ENCODE measurements at places on chromosomes 16 and 17.

DNA sequence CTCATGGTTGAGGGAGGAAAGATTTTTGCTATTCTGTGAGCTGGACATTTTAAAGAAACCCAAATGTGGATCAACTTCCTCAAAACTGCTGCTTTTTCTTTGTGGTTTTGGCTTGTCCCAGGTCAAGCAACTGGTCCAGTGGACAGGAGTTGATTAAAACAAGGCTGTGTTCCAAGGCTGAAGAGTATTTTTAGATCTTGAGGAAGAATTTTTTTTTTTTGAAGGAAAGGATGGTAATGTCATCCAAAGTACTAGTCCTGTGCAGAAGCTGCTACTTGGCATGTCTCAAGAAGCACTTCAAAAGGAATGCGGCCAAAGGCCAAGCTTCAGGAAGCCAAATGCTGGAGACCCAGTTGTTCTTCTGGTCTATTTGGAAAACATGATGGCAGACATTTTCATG is 8.0 kb upstream of the MYH2 start:
- DNase-seq, result no peak

- DNase-seq, result no peak
Observed at GRCh38 chr17:1488826-1489270, 3.6 kb downstream of the MYO1C start.

DNA sequence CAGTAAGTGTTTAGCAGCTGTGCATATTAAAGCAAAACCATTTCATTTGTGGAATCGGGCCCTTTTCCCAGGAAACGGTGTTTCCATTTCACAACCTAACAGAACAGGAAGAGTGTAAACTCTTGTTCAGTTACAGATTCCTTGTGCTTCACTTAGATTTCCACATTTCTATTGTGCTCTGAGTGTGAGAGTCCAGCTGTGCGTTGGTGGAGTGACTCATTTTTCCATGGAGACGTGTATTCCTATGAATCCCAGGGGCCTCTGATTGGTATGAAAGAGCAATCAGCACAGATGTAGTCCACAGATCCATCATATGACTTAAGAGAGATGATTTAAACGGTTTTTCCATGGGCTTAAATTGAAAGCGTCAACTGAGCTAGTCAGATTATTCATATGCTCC is 13.3 kb upstream of the CAVIN1 start:
- DNase-seq, result no peak

- DNase-seq, result no peak
Observed at GRCh38 chr17:82031303-82031884, at the start of gene RAC3. Gene RAC3 (plus strand): TSS chr17:82031678. CDS start chr17:82031762, 84 bp downstream.

DNA sequence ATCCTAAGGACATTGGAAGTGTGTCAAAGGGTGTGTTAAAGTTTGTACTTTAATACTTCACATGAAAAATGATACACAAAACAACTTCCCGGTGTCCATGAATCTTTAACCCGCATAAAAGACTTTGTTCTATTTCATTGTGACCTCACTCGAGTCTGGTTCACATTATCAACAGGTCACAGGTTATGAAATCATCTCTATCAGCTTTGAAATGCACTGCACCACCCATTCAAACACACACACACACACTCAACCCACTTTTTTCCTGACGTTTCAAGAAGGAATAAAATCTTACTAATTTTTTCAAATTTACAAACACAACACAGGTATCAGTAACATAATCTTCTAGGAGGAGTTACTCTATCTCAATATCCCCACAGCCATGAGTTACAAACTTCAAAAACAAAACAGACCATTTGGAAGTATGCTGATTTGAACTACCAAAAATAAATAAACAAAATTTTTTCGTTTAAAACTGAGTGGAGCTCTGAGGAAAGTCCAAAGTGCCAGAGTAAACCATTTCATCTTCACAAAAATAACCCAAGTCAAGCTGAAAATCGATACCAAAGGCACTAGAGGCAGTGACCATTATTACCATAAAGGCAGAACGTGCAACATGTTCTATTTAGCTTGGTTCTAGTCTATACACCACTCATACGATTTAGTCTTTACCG is 2.7 kb downstream of the ACOX1 start:
- no peak for DNase-seq

- DNase-seq, result no peak
Observed at GRCh38 chr17:66682283-66682682, 152.6 kb upstream of the CACNG5 start.

DNA sequence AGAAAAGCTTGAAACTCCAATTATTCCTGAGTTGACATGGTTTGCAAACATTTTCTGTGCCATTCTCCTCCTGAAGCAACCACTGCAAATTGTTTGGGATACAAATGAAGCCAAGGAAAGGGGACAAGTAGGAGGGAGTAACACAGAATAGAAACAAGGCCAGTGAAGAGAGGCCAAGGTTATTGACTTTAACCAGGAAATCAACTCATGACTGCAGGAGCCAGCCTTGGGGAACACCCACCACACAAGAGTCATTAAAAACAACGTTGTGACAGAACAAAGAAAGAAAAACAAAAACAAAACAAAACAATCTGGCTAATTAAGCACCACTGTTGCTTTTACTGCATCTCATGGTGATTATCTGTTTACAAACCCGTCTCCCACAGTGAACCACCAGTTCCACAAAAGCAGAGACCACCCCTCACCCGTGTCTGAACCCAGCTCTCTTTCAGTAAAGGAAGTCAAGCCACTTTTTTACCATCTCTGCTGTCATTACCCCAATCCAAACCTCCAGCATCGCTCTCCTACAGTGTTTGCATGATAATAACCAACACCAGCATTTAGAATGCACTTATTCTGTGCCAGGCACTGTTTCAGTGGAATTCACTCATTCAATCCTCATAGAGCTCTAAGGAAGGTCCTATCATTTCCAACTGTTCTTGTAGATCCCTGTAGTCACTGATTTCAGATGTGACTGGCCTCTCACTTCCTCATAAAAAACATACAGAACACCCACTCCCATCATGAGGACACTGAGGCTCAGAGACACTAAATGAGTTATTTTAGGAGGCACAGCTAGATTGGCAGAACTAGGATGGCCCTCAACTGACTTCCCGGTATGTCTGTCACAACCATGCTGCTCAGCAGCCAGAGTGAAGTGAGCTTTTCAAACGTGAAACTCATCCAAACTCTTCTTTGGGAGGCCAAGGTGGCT is 2.0 kb downstream of the ZDHHC1 start:
- DNase-seq, result no peak

GRCh38 chr17:17206124-17206912 is at the start of gene PLD6:
Gene PLD6 (minus strand): TSS chr17:17206333. CDS start chr17:17206286, 47 bp downstream.
- DNase-seq, result peak; percentile 58

GRCh38 chr16:70391881-70392481 is 45.3 kb downstream of the DDX19A start:
- DNase-seq, result no peak

DNA sequence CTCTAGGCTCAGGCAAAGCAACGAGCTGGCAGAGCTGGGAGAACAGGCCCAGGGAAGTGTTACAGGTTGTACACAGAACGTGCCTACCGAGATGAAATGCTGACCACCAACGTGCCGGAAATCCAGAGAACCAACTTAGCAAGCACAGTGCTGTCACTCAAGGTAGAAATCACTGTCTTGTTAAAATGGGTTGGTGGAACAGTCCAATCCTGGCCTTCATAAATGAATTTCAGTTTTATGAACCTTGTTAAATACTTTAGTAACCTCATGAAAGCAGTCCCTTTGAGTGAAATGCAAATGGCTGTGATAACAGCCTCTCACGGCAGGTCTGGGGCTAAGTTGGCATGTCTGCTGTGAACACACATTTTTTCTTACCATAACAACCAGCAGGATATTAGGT is 29.0 kb downstream of the ETV4 start:
- no peak for DNase-seq

DNA sequence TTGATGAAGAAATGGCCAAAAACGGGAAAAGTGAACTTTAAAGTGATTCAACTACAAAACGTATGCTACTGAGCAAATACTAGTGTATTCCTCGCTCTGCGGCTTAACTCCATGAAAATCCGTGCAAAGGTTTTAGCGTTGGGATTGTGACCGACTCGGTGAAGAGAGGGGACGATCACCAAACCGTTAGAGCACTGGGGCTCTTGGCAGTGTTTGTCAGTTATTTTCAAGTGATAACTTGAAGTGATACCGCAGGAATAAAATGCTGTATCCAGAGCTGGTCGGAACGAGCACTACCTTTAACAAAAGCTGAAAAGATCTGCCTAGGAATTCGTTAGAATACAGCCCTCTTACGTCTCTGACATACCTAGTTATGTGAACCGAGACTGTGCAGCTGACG is 773 bp upstream of the PPM1D start:
- no peak for DNase-seq

GRCh38 chr17:49739641-49740271 is 24.2 kb downstream of the FAM117A start:
- no peak for DNase-seq

- no peak for DNase-seq
Observed at GRCh38 chr17:12024327-12024726, 3.6 kb downstream of the MAP2K4 start.

DNA sequence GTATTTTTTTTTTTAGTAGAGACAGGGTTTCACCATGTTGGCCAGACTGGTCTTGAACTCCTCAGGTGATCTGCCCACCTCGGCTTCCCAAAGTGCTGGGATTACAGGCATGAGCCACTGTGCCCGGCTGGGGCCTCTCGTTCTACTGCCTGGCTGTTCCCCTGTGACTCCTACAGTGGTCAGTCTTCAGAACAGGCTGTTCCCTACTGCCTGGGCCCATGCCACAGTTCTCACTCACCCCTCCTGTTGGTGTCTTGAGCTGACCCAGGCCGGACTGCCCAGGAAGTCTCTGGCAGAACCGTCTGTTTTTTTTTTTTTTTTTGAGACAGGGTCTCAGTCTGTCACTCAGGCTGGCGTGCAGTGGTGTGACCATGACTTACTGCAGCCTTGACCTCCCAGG is 3.3 kb downstream of the CDK3 start:
- DNase-seq, result no peak

DNA sequence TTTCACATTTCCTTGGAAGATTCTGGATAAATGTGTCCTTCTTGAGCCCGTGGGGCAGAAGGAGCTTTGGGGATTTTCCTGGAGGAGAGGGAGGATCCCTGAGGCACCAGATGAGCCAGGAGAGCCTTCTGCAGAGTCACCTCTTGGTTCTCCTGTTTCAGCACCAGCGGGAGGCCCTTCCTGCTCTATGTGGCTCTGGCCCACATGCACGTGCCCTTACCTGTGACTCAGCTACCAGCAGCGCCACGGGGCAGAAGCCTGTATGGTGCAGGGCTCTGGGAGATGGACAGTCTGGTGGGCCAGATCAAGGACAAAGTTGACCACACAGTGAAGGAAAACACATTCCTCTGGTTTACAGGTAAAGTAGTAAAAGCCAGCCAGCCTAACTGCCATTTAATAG is 77.1 kb downstream of the ARSG start:
- DNase-seq, result no peak

DNA sequence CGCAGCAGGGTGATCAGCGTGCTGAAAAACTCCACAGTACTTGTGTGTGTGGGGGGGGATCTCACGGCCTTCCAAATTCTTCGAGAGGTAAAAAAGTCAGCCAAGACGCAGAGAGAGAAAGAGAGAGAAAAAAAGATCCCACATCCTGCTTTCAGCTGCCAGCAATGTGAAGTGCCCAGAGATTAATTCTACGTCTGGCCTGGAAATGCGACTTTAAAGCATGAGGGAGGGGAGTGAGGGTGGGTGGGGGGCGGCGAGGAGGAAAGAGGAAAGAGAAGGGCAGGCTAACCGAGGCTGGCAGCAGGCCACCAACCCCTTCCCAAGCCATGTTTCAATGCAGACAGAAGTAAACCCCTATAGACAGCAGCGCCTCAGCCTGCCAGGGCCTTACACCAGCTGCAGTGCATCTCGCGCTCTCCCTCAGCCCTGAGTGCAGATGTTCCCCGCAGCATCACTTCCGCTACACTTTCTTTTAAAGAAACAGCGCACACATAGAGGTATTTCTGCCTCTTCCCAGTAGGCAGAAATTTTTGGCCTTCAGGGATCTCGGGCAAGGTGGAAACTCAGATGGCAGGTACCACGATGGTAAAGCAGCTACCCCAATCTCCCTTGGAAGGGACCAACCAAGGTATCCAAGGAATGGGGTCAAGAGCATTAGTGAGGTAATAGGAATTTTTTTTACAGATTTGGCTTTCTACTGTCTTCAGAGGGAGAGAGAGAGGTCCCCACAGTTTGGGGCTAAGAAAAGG is 87.8 kb downstream of the SMG6 start:
- DNase-seq, result no peak

GRCh38 chr16:86530251-86531190 is 20.2 kb downstream of the FOXF1 start:
- DNase-seq, result no peak

GRCh38 chr17:80724775-80725266 is 180.2 kb downstream of the RPTOR start:
- DNase-seq, result no peak

GRCh38 chr17:16398270-16399267 is 16.8 kb upstream of the TRPV2 start:
- no peak for DNase-seq

DNA sequence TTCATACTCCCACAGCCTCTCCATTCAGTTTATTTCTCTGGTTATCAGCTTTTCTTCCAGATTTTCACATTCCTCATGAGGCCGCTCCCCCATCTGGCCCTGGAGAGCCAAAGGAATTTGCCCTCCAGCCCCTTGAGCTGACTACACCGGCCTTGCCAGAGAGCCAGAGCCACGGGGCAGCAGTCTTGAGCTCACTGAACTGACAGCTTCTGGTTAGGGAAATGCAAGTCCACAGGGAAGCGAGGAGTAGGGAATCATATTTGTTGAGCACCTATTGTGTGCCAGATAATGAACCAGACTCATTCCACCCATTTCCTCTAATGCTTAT is 102.4 kb downstream of the ABCC12 start:
- DNase-seq, result no peak

DNA sequence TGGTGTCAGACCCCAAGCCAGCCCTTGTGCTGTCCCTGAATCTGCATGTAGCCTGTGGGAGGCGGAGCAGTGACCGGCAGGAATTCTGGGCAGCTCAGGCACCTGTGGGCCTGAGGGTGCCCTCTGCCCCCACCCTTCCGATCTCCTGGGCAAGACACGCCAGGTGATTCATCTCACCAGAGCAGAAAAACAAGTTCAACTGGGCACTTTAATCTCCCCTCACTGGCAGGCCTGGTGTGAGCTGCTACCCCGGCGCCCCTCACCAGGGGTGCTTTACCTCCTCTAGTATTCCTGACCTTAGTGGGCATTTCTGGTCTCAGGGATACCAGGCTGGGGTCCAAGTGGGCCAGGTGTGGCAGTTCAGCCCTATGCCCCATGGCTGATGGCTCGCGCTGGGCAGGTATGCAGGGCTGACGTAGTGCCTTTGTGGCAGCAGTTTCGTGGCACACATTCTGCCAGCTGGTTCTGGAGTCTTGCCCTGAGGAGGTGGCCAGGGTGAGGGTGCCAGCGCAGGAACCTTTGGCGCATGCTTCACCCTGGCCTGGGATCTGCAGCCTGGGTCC is 6.0 kb downstream of the ERBB2 start:
- DNase-seq, result no peak

- DNase-seq, result no peak
Observed at GRCh38 chr17:4506892-4507291, 8.2 kb downstream of the SPNS2 start.

DNA sequence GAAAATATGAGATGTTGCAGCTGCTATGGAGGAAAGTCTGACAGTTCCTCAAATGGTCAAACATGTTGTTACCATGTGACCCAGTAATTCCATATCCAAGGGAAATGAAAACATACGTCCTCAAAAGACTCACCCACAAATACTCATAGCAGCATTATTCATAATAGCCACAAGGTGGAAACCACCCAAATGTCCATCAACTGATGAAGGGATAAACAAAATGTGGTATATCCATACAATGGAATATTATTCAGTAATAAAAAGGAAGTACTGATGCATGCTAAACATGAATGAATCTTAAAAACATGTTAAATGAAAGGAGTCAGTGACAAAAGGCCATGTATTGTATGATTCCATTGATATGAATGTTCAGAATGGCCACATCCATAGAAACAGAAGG is 140.2 kb downstream of the PITPNC1 start:
- DNase-seq, result no peak

Measured in NCI-H1417 treated with DMSO at 0.1 percent for 48 hours (cell line).